ENCODE measurements at places on chromosomes 16 and 17. TPM values are rescaled to one million over a fixed set of nuclear protein-coding genes. Genes with fewer than 3 reads are reported as not detected.

The NKD1 gene
- total RNA-seq, result 3.3 TPM

The NEK8 gene
- total RNA-seq, result 3.7 TPM

The GPR142 gene
- not detected for total RNA-seq

The MRM1 gene
- 4.1 TPM for total RNA-seq

- no peak overlapping the region for H3K27ac ChIP-seq
- H3K36me3 ChIP-seq, result no peaks in the 10 kb centered on the region
- DNase-seq, result no peak
- no peaks in the 10 kb centered on the region for H3K4me1 ChIP-seq
- H3K27me3 ChIP-seq, result no peaks in the 10 kb centered on the region
- no peak overlapping the region for H3K4me3 ChIP-seq
Observed at GRCh38 chr16:56880176-56880575, 15.2 kb downstream of the SLC12A3 start.

DNA sequence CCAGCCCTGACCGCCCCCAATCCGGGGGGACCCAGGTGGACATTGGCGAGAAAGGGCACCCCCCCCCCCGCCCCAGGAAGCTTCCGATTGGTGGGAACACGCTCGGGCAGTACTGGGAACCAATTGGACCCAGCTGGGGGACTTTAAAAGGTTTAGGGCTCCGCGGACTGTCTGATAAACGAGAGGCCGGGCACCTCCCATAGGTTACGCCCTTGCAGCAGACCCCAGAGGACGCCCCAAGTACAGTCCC, 245 bp downstream of the TMEM256 start:
- no peaks in the 10 kb centered on the region for H3K36me3 ChIP-seq
- H3K4me3 ChIP-seq, result peak overlapping the region; percentile 55
- H3K27ac ChIP-seq, result peak overlapping the region; percentile 30
- DNase-seq, result no peak
- peaks cover 19% of the 10 kb centered on the region for H3K4me1 ChIP-seq

Data from neural progenitor cell (in vitro differentiated cells).